ENCODE measurements at places on chromosomes 4 and X.

GRCh38 chrX:10972706-10973105 lies 138.4 kb upstream of the HCCS start:
- H3K4me1 ChIP-seq = peaks cover 27% of the 10 kb centered on the region
- H3K27me3 ChIP-seq = no peaks in the 10 kb centered on the region
- no peak overlapping the region for H3K4me3 ChIP-seq

GRCh38 chr4:6513678-6514077 lies 41.3 kb upstream of the PPP2R2C start:
- H3K27me3 ChIP-seq = peaks cover 5% of the 10 kb centered on the region
- H3K27ac ChIP-seq = no peak overlapping the region
- H3K4me1 ChIP-seq = no peaks in the 10 kb centered on the region

GRCh38 chr4:35965300-35965699 lies 279.0 kb downstream of the ARAP2 start:
- no peak overlapping the region for H3K27ac ChIP-seq
- no peak overlapping the region for H3K4me3 ChIP-seq
- H3K36me3 ChIP-seq = no peaks in the 10 kb centered on the region
- no peak for DNase-seq

DNA sequence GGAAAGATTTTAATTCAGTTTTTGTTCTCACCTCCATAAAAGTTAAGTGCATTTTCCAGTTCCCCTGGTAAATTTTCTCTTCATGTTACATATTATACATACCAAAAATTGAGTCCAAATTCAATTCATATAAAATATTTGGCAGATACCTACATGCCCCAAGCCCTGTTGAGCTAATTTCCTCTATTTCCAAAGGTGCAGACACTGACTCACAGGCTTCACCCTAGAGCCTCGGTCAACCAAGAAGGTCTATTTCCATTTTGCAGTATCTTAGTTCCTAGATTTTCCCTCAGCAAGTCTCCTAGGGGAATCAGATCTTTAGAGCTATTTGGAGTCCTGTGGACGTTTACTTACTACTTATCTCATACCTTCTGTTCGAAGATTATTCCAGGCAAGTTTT lies 174.4 kb downstream of the TSPAN5 start:
- peaks cover 17% of the 10 kb centered on the region for H3K36me3 ChIP-seq
- H3K4me1 ChIP-seq = peaks cover 24% of the 10 kb centered on the region
- H3K4me3 ChIP-seq = no peak overlapping the region
- no peaks in the 10 kb centered on the region for H3K27me3 ChIP-seq
- peak overlapping the region; percentile 33 for H3K27ac ChIP-seq

DNA sequence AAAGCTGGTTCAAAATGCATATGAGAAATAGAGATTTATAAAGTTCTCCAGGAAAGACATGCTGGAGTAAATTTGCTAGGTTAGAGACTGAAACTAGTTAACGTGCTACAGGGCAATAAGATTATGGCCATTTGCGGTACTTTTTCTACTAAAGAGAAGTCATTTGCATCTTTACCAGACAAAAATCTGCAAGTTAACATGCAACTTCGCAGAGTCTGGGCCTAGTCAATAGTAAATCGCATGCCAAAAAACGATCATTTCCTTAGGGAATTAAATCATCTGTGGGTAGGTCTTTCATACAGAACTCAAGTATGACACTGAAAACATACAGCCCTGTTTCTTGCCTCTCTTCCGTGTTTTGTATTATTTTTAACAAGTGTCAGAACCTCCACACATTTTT lies 32.8 kb upstream of the REST start:
- H3K36me3 ChIP-seq = no peaks in the 10 kb centered on the region

GRCh38 chrX:98637451-98637850 lies 1753.7 kb downstream of the RPA4 start:
- no peaks in the 10 kb centered on the region for H3K36me3 ChIP-seq
- H3K27ac ChIP-seq = no peak overlapping the region
- no peak overlapping the region for H3K4me3 ChIP-seq
- no peaks in the 10 kb centered on the region for H3K4me1 ChIP-seq

- no peaks in the 10 kb centered on the region for H3K27me3 ChIP-seq
- no peak overlapping the region for H3K4me3 ChIP-seq
- H3K36me3 ChIP-seq = no peaks in the 10 kb centered on the region
- no peak for DNase-seq
- no peak overlapping the region for H3K27ac ChIP-seq
- no peaks in the 10 kb centered on the region for H3K4me1 ChIP-seq
These were observed 53.0 kb downstream of the COQ2 start for GRCh38 chr4:83231620-83232076.

DNA sequence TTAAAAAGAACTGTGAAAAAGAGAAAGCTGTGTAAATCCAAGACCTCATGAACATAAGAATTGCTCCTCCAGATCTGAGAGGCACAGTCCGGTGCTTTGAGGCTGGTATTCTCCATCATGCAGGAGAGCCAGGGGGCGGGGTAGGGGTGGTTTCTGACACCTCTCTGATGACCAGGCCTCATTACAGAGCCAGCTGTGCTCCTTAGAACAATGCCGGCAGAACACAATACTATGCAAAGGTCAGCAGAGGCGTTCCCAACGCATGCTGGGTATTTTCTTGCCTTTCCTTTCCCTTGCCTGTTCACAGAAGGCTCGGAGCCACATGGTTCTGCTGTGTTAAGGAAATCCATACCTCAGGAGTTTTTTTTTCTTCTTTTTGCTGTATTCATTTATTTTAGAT lies 91.2 kb upstream of the SOD3 start:
- H3K27ac ChIP-seq = no peak overlapping the region
- no peak for DNase-seq
- no peaks in the 10 kb centered on the region for H3K4me1 ChIP-seq
- H3K36me3 ChIP-seq = no peaks in the 10 kb centered on the region
- peaks cover 22% of the 10 kb centered on the region for H3K27me3 ChIP-seq
- H3K4me3 ChIP-seq = no peak overlapping the region

DNA sequence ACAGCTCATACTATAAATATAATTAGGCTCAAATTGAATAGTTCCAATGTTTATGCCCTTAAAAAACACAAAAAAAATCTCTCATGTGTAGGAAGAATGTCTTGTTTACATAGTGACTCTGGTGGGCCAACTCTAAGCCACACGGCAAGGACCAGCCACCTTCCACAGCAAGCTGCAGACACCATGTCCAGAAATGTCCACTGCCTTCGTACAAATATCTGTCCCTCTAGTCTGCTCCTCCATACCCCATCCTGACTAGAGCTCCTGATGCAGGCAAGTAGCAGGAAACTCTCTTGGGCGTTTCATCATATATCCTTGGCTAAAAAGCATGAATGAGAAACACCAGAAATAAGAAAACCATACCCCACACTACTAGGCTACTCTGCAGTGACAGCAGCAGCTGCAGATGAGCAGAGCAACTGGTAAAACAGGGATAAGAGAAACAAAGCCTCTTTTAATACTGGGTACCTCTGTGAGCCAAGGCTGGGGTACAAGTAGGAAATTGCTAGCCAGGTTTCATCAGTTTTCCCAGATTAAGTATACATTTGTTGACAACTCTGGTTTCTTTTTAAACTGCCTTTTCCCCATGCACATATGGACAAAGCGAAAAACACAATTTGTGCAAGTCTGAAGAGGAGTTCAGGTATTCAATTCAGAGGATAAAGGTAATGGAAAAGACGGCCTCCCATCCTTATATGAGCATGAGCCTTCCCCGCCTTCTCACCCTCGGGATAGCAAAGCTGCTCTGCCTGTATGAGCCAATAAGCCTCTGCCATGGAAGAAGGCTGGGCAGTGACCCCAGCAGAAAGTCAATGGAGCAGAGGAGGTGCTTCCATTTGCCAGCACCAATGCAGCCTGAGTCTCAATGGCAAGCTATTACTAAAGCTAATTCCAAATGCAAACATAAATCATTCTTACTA lies 245.4 kb downstream of the DCLK2 start:
- no peak for DNase-seq
- H3K27ac ChIP-seq = peak overlapping the region; percentile 70
- H3K4me3 ChIP-seq = no peak overlapping the region
- no peaks in the 10 kb centered on the region for H3K27me3 ChIP-seq
- H3K36me3 ChIP-seq = peaks cover 14% of the 10 kb centered on the region
- peaks cover 15% of the 10 kb centered on the region for H3K4me1 ChIP-seq

GRCh38 chr4:148557793-148558192 lies 115.6 kb upstream of the NR3C2 start:
- no peak overlapping the region for H3K4me3 ChIP-seq
- H3K27me3 ChIP-seq = no peaks in the 10 kb centered on the region
- no peaks in the 10 kb centered on the region for H3K4me1 ChIP-seq
- H3K36me3 ChIP-seq = no peaks in the 10 kb centered on the region
- no peak for DNase-seq
- H3K27ac ChIP-seq = no peak overlapping the region

GRCh38 chrX:79719568-79720231 lies 294.9 kb upstream of the TBX22 start:
- no peaks in the 10 kb centered on the region for H3K27me3 ChIP-seq
- no peaks in the 10 kb centered on the region for H3K4me1 ChIP-seq
- no peak for DNase-seq

DNA sequence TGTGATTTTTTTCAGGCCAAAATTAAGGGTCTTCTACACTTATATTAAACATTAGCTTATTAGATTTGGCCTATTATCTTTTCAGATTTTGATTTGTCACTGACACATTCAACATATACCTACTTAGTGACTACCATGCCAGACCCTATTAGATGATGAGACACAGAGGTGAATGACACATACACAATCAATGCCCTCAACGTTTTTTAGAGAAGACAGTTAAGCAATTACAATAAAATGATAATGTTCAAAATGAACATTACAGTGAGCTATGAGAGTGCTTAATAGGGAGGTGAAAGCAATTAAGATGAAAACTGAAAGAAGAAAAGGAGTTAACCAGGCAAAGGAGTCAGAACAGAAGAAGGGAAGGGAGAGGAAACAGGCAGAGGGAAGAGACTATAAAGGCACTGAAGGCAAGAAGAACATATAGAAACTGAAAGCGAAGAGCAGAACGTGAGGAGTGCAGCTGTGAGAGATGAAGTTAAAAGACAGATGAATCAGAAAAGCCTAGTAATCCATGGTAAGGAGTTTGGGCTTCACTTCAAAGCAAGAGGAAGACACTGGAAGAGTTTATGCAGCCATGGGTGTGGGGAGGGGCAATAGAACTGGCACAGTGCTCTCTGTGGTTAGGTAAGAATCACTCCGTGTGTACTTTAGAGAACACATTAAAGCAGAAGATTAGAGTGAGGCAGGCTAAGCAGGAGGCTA lies 119.0 kb downstream of the REELD1 start:
- no peaks in the 10 kb centered on the region for H3K27me3 ChIP-seq
- H3K36me3 ChIP-seq = no peaks in the 10 kb centered on the region
- no peak for DNase-seq
- no peak overlapping the region for H3K27ac ChIP-seq
- H3K4me1 ChIP-seq = peaks cover 44% of the 10 kb centered on the region

- no peak for DNase-seq
- no peaks in the 10 kb centered on the region for H3K4me1 ChIP-seq
- no peak overlapping the region for H3K27ac ChIP-seq
These were observed 8.3 kb downstream of the FGFR3 start for GRCh38 chr4:1801286-1801958.

DNA sequence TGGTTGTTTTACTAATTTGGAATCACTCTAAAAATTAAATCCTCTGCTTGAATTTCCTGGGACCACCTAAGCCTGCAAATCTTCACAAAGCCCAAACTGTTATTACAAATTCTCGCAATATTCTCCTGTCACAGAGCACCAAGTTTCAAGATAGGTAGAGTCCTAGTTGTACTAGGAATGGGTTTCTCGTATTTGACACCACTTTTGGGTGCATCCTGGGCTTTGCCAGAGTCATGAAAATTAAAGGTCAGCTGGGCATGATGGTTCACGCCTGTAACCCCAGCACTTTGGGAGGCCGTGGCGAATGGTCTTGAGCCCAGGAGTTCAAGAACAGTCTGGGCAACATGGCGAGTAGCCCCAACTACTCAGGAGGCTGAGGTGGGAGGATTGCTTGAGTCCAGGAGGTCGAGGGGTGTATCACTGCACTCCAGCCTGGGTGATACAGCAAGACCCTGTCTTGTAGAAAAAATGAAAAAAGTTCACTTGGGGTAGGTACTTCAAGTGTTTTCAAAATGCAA lies 30.6 kb upstream of the MANBA start:
- peaks cover 49% of the 10 kb centered on the region for H3K36me3 ChIP-seq
- no peak overlapping the region for H3K4me3 ChIP-seq
- no peak for DNase-seq
- H3K27ac ChIP-seq = no peak overlapping the region

GRCh38 chr4:118340109-118340508 lies 12.7 kb downstream of the PRSS12 start:
- no peaks in the 10 kb centered on the region for H3K27me3 ChIP-seq
- H3K27ac ChIP-seq = peak overlapping the region; percentile 85
- peaks cover 39% of the 10 kb centered on the region for H3K4me1 ChIP-seq
- no peak overlapping the region for H3K4me3 ChIP-seq

DNA sequence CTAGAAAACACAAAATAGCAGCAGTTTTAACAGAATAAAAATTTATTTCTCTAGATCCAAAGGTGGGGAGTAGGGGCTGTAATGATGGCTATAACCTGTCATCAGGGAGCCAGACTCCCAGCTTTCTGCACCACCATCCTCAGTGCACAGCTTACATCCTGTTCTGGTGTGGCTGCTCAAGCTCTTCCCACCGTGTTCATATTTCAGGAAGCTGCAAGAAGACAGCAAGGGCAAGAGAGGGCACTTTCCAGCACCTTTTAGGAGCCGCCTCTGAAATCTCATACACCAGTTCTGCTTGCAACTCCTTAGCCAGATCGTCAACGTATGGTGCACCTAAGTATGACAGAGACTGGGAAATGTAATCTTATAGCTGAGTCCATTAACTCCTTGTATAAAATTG lies 253.7 kb downstream of the CENPC start:
- no peaks in the 10 kb centered on the region for H3K36me3 ChIP-seq
- H3K4me3 ChIP-seq = no peak overlapping the region
- H3K4me1 ChIP-seq = peaks cover 18% of the 10 kb centered on the region
- DNase-seq = no peak
- no peaks in the 10 kb centered on the region for H3K27me3 ChIP-seq
- no peak overlapping the region for H3K27ac ChIP-seq

DNA sequence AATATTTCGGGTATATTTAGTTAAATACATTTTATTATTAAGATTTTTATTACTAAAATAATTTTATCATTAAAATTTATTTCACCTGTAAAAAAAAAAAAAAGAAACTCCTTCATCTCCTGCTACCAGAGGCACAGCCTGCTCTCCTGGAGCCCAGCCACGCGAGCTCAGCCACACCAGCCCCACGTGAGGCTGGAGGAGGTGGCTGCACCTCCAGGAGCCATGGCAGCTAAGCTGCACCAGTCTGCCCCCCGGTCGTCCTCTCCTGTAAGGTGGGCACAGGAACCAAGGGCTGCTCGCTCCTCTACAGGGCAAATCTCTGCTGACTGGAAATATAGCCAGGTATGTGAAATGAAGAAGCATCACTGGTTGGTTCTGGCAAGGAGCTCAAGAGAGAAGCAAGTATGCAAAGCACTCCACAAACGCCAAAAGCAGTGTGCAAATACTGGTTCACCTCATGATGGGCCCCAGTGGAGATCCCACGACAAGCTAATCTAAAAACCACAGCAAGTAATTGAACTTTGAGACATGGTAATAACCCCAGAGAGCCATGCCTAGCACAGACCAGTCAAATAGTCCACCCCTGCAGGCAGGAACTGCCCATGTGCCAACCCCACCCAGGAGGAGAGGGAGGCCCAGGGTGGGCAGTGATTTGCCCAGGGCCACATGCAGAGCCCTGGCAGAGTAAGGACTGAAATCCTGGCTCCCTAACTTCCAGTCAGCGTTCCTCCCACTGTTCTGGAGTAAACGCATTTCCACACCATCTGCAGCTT lies 90.1 kb downstream of the WFS1 start:
- no peak for DNase-seq
- H3K27ac ChIP-seq = no peak overlapping the region
- H3K27me3 ChIP-seq = peaks cover 4% of the 10 kb centered on the region
- H3K36me3 ChIP-seq = no peaks in the 10 kb centered on the region
